Heart right ventricle (tissue), 16 donors: ENCODE measurements at places on chromosomes 7 and 10. TPM values are rescaled to one million over a fixed set of nuclear protein-coding genes. Genes with fewer than 3 reads are reported as not detected.

Gene ZNF804B
- polyA plus RNA-seq = not detected

Gene UCN3
- not detected for polyA plus RNA-seq

Gene DNAJC12
- 1.4 TPM for polyA plus RNA-seq

Gene VWA2
- not detected for polyA plus RNA-seq

Gene PLPP4
- polyA plus RNA-seq = not detected

Gene PAXIP1
- polyA plus RNA-seq = 7.3 TPM

Gene CPA4
- polyA plus RNA-seq = 0.04 TPM

Gene CCL24
- polyA plus RNA-seq = not detected

Gene AGBL3
- polyA plus RNA-seq = 0.95 TPM

Gene ZNF467
- 5.7 TPM for polyA plus RNA-seq

Gene HOXA2
- polyA plus RNA-seq = 0.10 TPM

Gene BAMBI
- 5.0 TPM for polyA plus RNA-seq

Gene CTTNBP2
- polyA plus RNA-seq = 0.41 TPM

Gene ANKRD26
- polyA plus RNA-seq = 1.9 TPM

Gene ACTL6B
- polyA plus RNA-seq = not detected

Gene NPY
- polyA plus RNA-seq = not detected

Gene IL15RA
- polyA plus RNA-seq = 11.7 TPM

Gene TMEM72
- not detected for polyA plus RNA-seq

Gene PIK3CG
- polyA plus RNA-seq = 0.22 TPM

Gene GBX1
- 0.04 TPM for polyA plus RNA-seq

Gene SORBS1
- polyA plus RNA-seq = 350 TPM

Gene SEC24C
- polyA plus RNA-seq = 34.6 TPM

Gene MRLN
- polyA plus RNA-seq = not detected

Gene PLXNA4
- polyA plus RNA-seq = 5.0 TPM

Gene ANKRD30A
- not detected for polyA plus RNA-seq

Gene DGKI
- polyA plus RNA-seq = 0.16 TPM

Gene RASSF4
- polyA plus RNA-seq = 41.2 TPM

Gene ELFN1
- 3.0 TPM for polyA plus RNA-seq

Gene CC2D2B
- 0.14 TPM for polyA plus RNA-seq

Gene ADIRF
- polyA plus RNA-seq = 234 TPM

Gene PAPOLB
- 0.01 TPM for polyA plus RNA-seq

Gene PRKAR2B
- 5.4 TPM for polyA plus RNA-seq

Gene C10orf95
- polyA plus RNA-seq = not detected

Gene GRM3
- 0.01 TPM for polyA plus RNA-seq

Gene SEMA3A
- polyA plus RNA-seq = 0.19 TPM

Gene ARPC1B
- polyA plus RNA-seq = 35.4 TPM

Gene IMPDH1
- polyA plus RNA-seq = 22.7 TPM

Gene NUDT1
- 35.8 TPM for polyA plus RNA-seq

Gene SORCS1
- polyA plus RNA-seq = 0.30 TPM

Gene NUTM2E
- polyA plus RNA-seq = not detected

Gene WNT2
- polyA plus RNA-seq = 0.07 TPM

Gene VAX1
- polyA plus RNA-seq = not detected

Gene TMEM213
- not detected for polyA plus RNA-seq

Gene ASZ1
- not detected for polyA plus RNA-seq

Gene CYP3A4
- not detected for polyA plus RNA-seq

Gene CFAP43
- polyA plus RNA-seq = 0.06 TPM

Gene SFTPA2
- polyA plus RNA-seq = 0.38 TPM

Gene CUZD1
- 1.1 TPM for polyA plus RNA-seq

Gene HILPDA
- 8.3 TPM for polyA plus RNA-seq

Gene UCMA
- not detected for polyA plus RNA-seq

Gene TSPAN33
- 5.9 TPM for polyA plus RNA-seq
